ENCODE measurements at places on chromosomes 12 and 14.

DNA sequence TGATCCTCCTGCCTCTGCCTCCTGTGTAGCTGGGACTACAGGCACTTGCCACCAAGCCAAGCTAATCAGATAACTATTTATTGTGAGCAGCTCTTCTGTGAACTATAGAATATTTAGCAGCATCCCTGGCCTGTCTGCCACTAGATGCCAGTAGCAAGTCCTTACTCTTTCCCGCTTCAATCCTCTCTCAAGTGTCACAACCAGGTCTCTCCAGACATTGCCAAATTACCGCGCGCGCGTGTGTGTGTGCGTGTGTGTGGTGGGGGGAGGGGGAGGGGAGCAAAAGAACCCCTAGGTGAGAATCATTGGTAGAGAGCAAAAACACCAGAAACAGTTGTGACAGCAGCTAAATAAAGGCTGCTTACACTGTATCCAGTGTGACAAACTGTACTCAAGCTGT is 49.9 kb downstream of the PPP2R5E start:
- DNase-seq: no peak

DNA sequence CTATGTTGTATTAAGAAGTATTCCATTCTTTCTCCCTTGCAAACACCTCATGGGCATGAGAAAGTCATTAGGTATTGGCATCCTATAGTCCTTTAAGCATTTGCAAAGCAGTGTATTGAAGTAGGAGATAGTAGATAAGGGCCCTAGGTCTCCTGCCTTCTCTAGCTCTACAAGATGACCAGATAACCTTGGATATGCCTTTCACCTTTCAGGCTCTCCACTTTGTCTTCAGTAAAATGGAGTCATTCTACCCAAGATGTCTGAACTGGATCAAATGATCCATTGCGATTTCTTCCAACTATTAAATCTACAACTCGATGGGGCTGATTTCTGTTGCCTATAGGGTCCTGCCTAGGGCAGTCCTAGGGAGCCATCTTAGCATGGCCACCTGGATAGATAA is 132.1 kb upstream of the BTG1 start:
- no peak for DNase-seq

DNA sequence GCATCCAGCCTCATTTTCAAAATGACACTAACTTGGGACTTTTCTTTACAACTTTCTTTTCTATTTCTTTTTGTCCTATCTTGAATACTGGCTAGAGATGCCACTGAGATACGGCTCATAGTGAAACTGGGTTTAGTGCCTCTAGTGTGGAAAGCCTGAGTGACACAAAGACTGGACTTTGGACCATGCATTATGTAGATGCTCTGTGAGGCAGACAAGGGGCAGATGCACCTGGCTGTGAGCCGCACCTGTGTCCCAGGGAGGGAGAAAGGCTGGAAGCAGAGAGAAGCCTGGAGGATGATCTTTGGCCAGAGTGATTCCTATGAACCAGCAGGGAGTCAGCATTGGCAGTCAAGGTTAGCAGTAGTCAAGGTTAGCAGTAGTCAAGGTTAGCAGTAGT is 852.3 kb upstream of the TMEM132C start:
- DNase-seq: no peak

GRCh38 chr12:2963760-2964292 is 4.6 kb downstream of the TEAD4 start:
- DNase-seq: peak; percentile 80

GRCh38 chr12:110243227-110243626 is 37.8 kb upstream of the ATP2A2 start:
- no peak for DNase-seq

DNA sequence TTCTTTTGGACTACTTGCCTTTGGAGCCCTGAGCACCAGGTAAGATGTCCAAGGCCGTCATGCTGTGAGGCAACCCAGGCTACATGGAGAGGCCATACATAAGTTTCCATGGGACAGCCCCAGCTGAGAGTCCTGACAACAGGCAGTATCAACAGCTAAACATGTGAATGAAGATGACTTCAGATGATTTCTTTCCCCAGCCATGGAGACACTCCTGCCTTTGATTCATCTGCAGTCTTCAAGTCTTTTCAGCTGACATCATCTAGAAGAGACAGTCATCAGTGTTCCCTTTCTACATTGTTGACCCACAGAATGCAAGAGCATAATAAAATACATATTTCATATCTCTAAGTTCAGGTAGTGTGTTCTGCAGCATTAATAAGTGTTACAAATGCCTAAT is 398.7 kb downstream of the BTG1 start:
- DNase-seq: no peak

GRCh38 chr14:34030864-34031263 is 80.0 kb upstream of the EGLN3 start:
- DNase-seq: no peak

GRCh38 chr14:90505531-90505930 is 108.7 kb downstream of the CALM1 start:
- no peak for DNase-seq

- no peak for DNase-seq
These were observed 235.9 kb downstream of the ERC1 start for GRCh38 chr12:1226951-1227350.

DNA sequence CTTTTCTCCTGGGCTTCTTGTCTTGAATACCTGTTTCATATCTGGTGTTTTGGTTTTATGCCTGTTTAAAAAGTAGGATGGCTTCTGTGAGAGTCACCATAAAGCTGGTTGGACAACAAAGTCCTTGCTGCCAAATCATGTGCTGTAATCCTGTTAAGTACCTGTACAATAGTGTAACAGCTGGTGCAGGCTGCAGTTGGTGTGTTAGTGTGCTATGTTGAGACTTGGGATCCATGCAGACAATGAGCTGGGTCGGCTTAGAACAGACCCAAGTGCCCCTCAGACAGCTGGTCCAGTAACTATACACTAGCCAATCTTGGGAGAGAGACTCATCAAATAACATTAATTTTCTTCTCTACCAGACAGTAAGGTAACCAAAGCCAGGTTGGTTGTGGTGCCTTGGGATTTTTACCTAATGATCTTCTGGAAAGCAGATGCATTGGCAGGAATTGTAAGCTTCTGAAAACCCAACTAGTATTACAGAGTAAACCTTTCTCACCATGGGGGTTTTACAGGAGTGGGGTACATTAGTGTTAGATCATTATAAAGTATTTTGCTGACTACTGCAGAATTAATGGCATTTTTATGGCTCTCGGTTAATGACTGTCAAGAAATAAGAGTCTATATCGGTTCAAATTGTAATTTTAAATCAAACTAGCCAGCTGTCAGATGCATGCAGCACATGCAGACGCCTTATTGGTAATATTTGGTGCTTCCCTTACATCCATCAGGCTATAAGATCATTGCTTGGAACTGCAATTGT is 231.2 kb downstream of the PDZRN4 start:
- no peak for DNase-seq

DNA sequence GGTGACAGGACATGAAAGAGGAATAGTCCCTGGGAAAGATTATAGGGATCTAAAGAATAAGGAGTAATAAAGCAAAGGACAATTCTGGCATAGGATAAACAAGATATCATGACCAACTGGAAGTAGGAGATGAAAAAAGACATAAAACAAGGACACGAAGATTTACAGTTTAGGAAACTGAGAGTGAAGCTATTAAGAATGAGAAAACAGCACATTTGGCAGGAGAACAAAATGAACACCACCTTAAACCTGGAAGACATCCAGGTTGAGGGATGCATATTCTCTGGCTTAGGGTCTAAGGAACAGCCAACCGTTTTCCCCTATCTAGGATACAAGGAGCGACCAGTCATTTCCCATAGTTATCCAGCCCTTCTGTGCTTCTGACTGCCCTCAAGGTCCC is 1.9 kb downstream of the TRIP11 start:
- no peak for DNase-seq

DNA sequence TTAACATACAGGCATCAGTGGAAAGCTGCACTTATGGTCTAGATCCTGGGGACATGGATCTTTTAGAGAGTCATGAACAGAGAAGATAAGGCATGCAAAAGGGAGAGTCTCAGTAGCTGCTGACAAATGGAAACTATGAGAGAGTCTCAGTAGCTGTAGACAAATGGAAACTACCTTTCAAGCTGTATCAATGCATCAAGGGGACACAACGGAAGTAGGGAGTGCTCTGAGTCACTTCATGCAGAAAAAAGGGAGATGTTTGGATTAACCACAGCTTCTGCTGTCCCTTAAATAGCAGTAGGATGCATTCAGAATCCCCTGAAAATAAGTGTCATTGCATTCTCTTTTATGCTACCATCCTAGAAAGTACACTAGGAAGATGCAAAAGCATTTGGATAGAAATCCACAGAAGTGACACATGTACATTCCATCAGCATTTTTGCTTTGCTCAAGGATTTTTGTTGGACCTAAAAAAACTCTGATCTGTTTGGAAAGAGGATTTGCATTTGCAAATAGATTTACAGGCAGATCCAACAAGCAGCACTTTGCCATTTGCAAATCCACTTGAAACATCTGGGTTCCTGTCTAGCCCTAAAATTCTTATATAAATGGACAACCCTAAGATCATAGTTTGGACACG is 227.5 kb upstream of the LMO3 start:
- no peak for DNase-seq

- peak; percentile 22 for DNase-seq
These were observed 78.6 kb upstream of the PLEKHG7 start for GRCh38 chr12:92624236-92624635.

- no peak for DNase-seq
These were observed 99.1 kb upstream of the DYNC1H1 start for GRCh38 chr14:101865288-101865687.

DNA sequence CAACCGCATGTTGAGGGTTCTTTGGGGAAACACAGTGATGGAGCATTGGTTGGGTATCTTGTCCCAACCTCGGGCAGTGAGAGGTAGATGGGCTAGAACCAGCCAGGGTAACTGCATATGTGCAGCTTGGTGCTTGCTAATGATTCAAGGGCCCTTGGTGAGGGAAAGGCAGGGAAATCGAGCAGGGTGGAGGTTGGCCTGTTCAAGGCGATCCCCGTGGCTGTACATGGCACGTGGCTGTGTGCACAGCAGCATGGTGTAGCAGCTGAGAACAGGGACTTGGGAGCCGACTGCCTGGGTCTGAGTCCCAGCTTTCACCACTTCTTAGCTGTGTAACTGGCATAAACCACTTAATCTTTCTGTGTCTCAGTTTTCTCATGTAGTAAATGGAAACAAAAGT is 45.5 kb upstream of the OAS1 start:
- no peak for DNase-seq

GRCh38 chr12:67811437-67812361 is 163.2 kb downstream of the DYRK2 start:
- no peak for DNase-seq

DNA sequence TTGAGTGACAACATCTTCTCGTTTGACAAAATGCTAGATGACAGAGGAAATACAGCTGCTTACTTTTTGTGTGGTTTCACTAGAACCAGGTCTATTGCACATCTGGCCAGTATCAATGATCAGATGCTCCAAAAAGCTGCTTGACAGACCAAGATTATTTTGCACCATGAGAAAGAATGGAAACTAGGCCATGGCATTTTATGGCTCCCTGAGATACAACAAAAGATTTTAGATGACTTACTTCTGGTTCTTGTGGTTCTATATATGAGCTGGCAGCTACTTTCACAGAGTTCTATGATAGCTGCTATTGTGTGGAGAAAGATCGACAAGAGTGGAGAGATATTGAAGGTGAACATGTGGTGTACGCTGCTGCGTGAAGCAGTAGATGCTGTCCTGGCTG is 25.9 kb upstream of the PPFIBP1 start:
- DNase-seq: no peak

Measured in kidney (tissue), 22 donors.